ENCODE measurements at places on chromosomes 2 and 18.

GRCh38 chr2:64839844-64840243, 149.4 kb upstream of the SLC1A4 start:
- peak; percentile 40 for DNase-seq

DNA sequence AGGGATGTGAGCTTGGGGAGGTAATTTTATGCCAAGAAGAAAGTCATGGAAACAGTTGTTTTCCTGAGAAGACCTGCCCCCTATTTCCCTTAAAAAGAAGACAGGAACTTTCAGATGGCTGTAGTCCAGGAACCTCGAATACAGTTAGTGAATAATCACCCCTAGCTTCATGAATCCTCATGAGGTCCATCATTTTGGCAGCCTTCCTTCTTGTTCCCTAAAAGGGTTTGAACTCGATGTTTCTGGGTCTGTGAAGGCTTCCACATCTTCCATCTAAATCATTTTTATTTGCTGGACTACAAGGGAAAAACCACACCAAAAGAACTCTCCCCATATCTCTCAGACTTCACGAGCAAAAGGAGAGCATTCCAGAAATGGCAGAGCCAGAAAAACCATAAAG, 290.8 kb downstream of the SLC4A3 start:
- DNase-seq = no peak

GRCh38 chr2:167946441-167946841, 301.0 kb downstream of the STK39 start:
- no peak for DNase-seq

- no peak for DNase-seq
These were observed 16.5 kb downstream of the PARD3B start for GRCh38 chr2:204561771-204562170.

DNA sequence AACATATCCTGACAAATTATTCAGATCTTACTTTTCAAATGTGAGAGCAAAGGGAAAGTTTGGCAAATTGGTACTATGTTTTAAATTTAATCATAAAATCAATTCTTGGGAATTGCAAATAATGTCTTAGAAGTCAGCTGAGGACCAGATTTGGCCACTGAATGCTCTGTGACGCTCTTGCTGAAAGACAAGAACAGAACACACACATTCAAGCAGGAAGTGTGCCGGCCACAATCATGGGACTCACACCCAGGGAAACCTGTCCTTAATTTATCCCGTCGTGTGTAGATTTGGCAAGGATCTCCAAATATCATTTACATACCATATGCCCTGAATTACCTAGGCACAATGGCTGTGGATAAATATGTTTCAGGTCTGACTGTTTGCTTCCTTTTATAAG, 253.1 kb downstream of the TCF4 start:
- no peak for DNase-seq

DNA sequence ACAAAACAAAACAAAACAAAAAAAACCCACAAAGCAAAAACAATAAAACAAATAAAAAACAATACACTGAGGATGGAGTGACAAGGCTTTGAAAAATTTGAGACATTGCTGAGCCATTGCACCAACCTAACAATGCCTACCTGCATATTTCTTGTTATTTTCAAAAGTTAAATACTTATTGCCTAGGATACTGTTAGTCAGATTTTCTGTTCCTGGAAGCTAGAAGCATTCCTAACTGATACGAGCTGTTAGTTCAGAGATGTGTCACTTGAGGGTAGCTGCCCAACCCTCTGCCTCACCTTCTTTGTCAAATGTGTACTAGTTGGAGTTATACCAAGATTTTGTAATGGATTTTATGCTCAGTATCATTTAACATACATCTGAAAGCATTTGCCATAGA, 187.2 kb downstream of the TXNL1 start:
- DNase-seq = no peak

GRCh38 chr2:212361174-212361756, 177.3 kb downstream of the ERBB4 start:
- no peak for DNase-seq

DNA sequence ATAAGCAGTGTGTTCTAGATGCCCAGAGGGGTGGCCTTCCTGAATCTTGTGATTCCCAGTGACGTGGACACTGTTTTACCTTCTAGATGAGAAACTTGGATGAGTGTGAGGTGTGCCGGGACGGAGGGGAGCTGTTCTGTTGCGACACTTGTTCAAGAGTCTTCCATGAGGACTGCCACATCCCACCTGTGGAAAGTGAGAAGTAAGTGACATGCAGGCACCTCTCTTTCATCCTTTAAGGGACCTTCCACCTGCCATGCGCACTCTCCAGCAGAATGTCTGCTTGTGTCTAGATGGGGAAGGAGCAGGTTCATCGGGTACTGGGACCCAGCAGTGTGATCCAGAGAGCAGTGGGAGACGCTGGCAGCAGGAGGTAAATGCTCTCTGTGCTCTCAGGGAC, 16.0 kb upstream of the SP100 start:
- DNase-seq = no peak

DNA sequence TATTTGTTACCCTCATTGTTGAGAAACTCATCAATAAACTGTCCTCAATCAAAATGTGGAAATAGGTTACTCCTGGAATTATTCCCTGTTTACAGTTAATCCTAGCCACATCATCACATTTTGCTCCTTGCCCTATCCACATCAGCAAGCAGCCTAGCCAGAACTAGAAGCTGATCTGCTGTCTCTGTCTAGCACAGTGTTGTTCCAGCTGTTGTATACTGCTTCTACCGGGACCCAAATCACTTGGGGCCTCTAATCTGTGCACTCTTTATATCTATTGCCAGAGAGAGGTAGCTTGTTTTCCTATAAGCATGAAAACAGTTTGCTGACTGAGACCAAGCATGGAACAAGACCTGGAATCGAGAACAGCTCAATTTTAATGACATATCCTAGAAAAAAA, 196.2 kb upstream of the SP5 start:
- DNase-seq = no peak

DNA sequence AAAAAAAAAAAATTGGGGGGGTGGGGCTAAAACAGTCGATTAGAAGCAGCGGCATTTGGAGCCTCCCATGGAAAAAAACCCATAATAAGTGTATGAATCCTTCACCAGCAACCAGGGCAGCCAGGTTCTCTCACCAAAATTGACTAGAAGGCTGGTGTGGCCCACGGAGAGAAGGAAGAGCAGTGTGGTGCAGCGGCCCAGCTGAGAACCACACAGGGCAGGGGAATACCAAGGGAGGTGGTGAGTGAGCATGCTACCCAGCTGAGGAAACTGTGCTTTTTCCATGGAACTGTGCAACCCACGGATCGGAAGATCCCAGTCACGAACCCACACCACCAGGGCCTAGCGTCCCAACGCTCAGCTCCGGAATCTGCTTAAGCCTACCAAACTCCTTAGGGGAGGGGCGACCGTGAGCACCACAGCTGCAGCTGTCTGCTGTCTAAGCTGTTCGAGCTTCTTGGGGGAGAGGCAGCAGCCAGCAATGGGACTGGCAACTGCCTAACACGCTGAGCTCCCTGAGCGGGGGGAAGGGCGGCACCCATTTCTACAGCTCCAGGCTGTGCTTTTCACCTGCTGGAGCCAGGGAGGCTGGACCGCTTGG, 1037.2 kb upstream of the ACVR2A start:
- DNase-seq = no peak
